ENCODE measurements at places on chromosomes 6 and 20. TPM values are rescaled to one million over a fixed set of nuclear protein-coding genes. Genes with fewer than 3 reads are reported as not detected.

DNA sequence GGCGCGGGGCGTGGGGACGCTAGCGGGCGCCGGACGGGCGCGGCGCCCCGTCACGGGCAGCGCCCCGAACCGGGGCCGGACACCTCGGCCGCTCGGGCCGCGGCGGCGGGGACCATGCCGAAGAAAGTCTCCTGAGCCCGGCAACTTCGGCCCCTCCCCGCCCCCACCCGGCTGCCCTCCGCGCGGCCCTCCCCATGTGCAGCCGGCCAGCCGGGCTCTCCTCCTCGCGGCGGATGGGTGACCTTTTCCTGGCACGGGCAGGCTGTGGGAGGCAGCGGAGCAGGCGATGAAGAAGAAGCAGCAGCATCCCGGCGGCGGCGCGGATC is 278 bp downstream of the UST start:
- no peak for DNase-seq

DNA sequence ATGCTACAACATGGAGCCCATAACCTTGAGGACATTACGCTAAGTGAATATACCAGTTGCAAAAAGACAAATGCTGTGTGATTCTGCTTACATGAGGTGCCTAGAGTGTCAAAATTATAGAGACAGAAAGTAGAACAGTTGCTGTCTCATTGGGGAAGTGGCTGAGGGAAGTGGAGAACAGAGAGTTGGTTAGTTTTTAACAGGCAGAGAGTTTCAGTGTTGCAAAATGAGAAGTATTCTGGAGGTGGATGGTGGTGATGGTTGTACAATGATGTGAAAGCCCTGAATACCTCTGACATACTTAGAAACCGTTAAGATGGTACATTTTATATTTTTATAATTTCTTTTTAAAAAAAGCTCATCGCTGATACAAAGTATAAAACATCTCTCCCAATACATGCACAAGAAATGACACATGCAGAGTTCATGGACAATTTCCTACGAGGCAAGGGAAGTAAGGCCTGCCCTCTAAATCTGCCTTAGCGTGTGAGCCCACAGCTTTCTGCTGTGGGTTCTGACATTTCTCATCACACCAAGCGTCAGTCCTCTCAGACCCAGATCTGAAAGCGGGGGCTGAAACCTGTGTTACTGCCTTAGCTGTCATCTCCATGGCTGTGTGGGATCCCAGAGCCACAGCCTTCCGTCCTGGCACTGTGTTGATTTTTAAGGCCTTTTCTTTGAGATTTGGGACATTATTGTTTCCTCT is 126.0 kb downstream of the RNASET2 start:
- DNase-seq, result no peak

GRCh38 chr6:46933751-46934150 is 12.0 kb upstream of the ADGRF5 start:
- DNase-seq, result no peak

DNA sequence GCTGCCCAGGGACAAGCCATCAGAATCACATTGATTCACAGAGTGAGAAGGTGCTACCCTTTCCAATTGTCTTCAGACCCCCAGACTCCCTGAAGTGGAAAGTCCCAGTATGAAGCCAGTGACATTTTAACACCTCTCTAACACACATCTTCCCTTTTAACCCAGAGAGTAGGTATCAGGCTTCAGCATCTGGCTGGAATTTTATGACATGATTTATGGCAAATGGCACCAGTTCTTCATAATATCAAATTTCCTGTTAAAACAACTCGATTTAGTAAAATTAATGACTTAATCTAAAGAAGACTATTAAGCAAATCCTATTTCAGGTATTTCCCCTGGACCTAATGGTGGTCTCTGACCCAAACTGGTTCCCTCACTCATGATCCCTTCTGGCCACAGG is 25.0 kb downstream of the KCNB1 start:
- DNase-seq, result no peak

GRCh38 chr6:89610149-89610642 is 28.4 kb downstream of the LYRM2 start:
- DNase-seq, result peak; percentile 72

DNA sequence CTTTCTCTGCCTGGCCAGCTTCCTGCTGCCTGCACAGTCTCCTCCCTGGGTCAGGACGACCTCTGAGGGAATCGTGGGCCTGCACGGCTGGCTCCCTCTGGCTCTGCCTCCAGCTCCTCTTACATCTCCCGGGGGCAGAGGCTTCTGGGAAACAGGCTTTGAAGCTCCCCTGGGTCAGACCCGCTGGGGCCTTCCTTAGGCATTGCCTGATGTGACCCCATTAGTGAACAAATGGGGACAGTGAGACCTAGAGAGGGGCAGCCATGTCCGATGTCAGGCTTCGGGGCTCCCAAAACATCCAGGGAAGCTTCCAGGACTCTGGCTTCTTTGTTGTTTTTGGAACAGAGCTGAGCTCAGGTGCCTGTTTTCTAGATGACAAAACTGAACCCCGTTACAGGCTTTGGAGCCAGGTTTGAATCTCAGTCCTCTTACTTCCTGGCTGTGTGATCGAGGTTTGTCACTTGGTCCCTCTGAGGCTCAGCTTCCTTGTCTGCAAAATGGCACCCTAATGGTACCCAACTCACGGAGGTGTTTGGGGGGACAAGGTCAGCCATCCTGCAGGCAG is 94.3 kb downstream of the CEBPB start:
- DNase-seq, result no peak

DNA sequence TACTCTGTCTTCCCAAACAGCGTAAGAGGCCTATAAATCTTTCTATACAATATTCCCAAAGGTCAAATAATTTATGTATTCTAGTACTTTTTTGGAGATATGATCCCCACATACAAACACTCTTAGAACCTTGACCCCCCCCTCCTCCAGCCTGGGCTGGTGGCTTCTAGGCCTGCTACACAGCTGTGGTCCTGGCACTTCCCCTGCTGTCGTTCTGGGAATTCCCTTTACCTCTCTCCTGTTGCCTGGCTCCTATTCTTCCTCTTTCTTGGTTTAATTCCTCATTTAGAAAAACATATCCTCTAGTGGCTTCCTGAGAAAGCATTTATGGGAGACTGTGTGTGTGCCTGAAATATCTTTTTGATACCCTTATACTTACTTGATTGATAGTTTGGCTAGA is 4.1 kb upstream of the TXLNB start:
- no peak for DNase-seq

DNA sequence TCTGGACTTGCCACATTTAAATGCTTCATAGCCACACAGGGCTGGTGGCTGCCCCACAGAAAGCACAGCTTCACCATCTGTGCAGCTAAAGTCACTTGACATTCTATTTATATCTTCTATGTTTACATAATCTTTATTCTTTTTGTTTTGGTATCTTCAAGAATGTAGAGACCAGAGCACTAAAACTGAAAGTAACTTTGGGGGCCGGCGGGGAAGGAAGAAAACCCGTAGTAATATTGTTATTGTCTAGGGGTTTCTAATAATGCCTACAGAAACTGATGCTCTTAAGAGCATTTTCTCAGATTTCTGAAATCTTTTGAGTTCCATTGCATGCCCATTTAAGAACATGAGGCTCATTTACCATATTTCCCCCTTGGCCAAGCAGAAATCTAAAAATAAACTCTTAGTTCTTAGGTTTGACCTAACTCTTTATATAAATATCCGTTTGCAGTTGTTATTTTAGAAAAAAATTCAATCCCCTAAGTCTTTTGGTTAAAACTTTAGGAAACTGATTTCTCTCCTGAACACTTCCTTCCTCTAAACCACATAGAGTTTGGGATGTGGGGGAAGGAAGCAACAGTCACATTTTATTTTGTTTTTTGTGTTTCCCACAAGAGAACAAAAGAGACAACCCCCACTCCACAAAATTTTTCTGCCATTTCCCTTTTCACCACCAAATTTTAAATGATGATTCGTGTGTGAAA is 207.6 kb downstream of the OGFRL1 start:
- DNase-seq, result no peak

FILIP1 gene
- 3.0 TPM for total RNA-seq

CALHM4 gene
- not detected for total RNA-seq

TRIM10 gene
- total RNA-seq, result not detected

Measured in omental fat pad (tissue), 4 donors.